HEK293T (cell line): ENCODE measurements at places on chromosomes 6 and 20.
A peak's percentile ranks its signal among the peaks of the same experiment; 100 is the strongest.

DNA sequence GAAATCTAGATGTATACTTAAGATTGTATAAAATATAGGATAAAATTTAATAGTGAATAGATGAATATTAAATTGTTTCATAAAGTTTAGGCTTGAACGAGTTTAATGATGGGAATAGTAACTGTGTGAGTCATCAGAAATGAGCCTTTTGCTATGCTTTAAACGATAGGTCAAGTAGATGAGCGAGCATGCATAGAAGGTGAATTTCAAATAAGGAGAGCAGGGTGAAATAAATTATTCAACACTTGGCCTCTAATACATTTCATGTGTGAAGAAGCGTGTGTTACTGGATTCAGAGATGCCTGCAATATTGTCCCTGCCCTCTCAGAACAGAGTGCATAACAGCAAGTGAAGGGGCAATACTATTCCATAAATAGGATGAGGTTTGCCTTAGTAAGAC, 74.4 kb upstream of the EYA4 start:
- no peak for DNase-seq

DNA sequence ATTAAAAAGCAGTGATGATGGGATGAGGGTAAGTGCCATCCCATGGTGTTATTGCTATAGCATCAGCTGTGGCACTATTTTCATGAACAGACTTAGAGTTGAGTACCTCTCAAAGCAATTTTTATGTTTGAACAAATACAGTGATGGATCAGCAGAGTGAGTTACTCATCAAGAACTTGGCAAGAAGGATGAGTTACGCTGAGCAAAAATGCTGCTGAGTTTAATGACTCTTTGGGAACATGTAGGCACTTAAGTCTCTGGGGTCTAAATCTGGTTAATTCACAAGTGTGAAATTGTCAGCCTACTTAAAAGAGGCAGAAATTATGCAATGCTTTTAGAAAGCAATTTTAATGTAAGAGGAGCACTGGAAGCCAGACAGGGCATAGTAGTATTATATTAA, 78.5 kb upstream of the AHI1 start:
- DNase-seq, result no peak

- no peak for DNase-seq
These were observed 21.1 kb upstream of the SERPINB1 start for GRCh38 chr6:2862712-2863181.

- DNase-seq, result no peak
These were observed 341.6 kb downstream of the QKI start for GRCh38 chr6:163756079-163756478.

DNA sequence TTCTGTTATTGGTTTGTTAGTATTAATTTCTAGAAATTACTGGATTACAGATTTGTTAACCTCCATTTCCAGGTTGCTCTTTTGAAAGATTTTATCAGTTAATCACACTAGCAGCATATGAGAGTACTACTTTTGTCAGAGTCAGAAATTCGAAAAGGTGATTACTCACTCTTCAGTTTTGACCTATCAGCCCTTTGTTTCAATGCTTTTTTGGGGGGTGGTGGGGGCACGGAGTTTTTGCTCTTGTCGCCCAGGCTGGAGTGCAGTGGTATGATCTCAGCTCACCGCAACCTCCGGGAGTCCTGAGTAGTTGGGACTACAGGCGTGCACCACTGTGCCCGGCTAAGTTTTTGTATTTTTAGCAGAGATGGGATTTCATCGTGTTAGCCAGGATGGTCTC, 149.2 kb downstream of the JARID2 start:
- no peak for DNase-seq

DNA sequence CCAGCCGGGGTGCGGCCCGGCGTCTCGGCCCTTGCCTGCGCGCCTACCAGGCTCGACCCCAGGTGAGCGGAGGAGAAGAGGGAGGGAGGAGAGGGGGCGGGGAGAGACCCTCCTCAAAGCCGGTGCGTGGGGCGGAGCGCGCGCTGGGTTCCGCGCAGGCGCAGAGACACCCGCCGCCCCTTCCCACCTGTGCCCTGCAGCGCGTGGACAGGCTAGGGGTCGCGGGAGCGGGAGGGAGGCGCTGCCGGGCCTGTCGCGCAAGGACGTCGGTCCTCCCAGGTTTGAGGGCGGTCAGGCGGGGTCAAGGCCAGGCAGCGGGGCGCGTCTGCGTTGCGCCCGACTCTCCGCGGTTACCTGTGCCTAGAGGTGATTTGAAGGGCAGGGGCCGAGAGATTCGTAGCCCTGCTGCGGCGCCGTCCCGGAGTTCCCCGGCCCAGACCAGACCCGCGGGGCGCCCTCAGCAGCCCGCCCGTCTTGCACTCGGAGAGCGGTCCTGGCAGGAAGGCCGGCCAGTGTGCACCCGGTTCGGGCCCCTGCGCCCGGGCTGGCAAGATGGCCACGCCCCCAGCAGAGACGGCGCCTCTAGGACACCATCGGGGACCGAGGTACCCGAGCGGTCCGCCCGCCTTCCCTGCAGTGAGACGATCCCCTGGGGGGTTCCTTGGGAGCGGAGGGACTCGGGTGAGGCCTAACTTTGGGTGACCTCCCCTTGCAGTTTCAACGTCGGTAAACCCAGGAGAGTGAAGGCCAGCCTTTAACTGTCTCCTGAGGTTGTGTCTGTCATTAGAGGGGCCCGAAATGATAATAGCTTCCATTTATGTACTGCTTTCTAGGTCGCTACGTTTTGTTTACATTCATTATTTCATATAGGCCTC, 546 bp downstream of the C6orf136 start:
- DNase-seq, result peak; percentile 82

DNA sequence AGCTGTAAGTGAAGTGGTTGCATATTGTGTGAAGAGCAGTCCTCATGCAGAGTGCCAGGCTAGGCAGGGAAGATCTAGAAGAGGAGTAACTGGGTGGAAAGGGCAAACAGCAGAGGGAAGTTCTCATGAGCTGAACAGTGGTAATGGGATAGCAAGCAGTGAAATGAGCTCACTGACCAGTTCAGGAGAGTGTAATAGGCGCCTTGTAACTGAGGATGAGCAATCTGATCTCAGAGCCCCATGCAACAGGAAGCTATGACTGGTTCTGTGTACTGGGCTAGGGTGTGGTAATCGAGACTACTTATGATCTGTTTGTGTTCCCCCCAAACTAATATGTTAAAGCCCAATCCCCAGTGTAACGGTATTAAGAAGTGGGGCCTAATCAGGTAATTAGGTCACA, 98.6 kb downstream of the RFX6 start:
- no peak for DNase-seq

- DNase-seq, result no peak
These were observed 2.7 kb downstream of the BMP2 start for GRCh38 chr20:6769903-6770785.
